Stimulated activated memory B cell treated with anti-CD40 and anti-IgM and Interleukin-4, amounts not matched to agents 10 μg/mL and 1 μg/mL and 100 μg/mL, for 72 hours (primary cell): ENCODE measurements at places on chromosomes 3 and 15.

DNA sequence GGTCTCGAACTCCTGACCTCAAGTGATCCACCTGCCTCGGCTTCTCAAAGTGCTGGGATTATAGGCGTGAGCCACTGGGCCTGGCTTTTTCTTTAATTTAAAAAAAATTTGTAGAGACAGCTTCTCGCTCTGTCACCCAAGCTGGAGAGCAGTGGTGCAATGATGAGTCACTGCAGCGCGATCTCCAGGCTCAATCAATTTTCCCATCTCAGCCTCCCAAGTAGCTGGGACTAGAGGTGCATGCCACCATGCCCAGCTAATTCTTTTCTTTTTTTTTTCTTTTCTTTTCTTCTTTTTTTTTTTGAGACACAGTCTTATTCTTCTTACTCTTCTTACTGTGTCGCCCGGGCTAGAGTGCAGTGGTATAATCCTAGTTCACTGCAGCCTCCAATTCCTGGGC, 19.8 kb downstream of the TUBGCP4 start:
- ATAC-seq: no peak

- no peak for ATAC-seq
Observed at GRCh38 chr3:65560133-65560532, 478.6 kb downstream of the MAGI1 start.

- ATAC-seq: no peak
Observed at GRCh38 chr3:128273841-128274573, 120.7 kb downstream of the EEFSEC start.

DNA sequence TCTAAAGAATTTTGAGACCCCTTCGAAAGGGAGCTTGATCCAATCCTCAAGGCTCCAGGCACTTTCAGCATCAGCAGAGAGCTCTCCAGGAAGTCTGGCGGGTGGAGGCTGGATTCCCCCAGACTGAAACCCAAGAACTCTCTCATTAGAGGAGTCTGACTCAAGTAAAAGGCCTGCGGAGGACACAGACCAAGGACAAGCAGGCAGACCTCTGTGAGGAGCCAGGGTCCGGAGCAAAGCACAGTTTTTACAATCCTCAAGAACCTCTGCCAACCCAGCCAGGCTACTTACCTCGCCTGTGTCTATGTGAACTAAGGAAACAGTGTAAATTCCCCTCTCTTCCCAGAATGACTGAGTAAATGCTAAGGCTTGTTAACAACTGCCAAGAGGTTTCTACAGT, 86.2 kb downstream of the FBN1 start:
- ATAC-seq: no peak

DNA sequence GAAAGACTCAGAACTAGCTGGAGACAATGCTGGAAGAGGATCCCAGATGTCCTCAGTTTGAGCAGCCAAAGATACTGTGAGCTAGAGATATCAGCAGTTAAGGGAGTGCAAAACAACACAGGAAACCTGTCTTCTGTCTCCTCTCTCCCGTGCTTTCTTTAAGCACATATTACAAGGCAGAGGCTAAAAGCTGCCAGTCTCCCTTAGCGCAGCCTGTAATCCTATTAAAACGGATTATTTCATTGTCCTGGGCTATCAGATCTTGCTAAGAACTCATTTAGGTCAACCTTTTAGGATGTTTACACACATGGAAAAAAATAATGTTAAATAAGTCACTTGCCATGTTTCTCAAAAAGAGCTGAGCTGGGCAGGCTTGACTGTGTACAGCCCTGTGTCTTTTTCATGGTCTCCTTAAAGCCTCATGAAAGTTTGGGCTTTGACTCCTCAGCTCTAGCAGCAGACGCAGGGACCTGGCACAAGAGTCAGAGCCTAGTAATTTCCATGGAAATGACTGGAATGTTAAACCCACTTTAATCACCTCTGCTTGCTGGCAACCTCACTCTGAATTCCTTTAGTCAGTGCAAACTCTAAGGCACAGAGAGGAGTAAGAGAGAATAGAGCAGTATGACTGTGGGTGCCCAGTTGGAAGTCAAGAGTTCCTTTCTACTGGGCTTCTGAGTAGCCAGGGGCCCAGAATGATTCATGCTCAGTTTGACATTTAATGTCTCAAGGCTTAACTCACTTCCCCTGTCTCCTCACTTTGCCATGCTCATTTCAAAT, 491.9 kb downstream of the NTRK3 start:
- no peak for ATAC-seq

DNA sequence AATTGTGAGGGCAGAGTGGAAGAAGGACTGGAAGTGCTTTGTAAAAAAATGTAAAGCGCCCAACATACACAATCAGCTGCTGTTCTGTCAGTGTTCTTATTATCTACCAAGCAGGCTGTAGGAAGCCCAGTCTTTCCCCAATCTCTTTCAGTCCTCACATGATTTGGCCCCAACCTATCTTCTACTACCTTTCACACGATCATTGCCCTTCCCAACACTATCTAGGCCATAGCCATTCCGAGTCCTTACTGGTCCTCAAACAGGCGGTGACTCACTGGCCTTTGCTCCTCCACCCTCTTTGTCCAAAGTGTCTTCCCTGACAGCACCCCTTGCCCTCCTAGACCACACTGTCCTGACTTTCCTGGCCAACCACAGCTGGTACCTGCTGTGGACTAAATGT, 861 bp upstream of the RFT1 start:
- ATAC-seq: no peak

GRCh38 chr3:78721771-78722543, 1045.8 kb downstream of the ROBO1 start:
- no peak for ATAC-seq

- no peak for ATAC-seq
Observed at GRCh38 chr3:197564097-197564843, 8.5 kb upstream of the BDH1 start.

DNA sequence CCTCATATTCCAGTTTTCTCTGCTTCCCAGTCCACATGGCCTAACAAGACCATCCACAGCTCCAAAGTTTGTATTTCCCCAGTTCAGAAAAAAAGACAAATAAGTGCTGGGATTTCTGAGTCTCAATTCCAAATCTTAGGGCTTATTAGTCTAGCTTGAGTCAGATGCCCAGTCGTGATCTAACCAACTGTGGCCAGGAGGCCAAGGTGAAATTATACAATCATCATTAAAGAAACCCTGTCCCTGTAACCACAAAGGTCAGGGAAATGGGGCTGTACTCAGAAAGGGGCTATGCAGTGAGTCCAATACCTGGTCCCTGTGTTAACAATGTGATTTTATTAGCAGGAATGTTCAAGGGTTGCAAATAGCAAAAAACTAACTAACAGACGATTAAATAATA, 40.5 kb upstream of the MITF start:
- ATAC-seq: no peak

- ATAC-seq: no peak
Observed at GRCh38 chr3:134640872-134641470, 9.9 kb downstream of the KY start.

DNA sequence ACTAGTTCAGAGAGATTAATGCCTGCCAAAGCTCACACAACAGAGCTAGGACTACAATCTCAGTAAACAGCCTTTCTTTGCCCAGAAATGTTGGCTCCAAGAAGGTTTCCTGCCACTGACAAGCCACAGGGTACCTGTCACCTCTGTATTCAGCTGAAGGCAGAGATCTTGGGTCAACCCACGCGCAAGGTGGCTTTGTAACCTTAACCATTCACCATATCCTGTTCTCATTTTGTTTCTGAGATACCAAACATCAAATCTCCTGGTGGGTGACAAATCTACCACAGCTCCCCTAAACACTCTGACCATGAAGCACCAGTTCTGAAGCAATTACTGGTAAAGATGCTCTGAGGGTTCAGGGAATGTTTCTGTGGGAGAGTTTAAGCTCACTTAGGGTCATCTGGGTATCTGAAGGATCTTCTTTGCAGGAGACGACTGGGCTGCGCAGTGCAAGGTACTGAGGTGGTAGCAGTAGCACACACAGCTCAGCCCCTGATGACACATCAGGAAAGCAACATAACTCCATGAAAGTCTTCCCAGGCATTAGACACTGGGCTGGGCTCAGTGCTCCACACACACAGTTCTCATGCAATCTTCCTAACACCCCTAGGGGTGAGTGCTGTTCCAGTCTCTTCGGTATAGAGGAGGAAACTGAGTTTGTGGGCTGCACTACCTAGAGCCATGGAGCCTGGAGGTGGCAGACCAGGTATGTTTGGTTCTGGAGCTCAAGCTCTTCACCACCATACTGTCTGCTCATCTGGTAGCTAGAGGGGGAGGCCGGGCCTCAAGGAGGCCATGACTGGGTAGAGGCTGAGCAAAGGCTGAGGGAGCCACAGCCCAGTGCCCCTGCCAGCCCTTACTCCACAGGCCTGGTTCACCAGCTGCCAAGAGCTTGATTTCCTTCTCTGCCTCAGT, 7.7 kb downstream of the CXCR6 start:
- no peak for ATAC-seq

DNA sequence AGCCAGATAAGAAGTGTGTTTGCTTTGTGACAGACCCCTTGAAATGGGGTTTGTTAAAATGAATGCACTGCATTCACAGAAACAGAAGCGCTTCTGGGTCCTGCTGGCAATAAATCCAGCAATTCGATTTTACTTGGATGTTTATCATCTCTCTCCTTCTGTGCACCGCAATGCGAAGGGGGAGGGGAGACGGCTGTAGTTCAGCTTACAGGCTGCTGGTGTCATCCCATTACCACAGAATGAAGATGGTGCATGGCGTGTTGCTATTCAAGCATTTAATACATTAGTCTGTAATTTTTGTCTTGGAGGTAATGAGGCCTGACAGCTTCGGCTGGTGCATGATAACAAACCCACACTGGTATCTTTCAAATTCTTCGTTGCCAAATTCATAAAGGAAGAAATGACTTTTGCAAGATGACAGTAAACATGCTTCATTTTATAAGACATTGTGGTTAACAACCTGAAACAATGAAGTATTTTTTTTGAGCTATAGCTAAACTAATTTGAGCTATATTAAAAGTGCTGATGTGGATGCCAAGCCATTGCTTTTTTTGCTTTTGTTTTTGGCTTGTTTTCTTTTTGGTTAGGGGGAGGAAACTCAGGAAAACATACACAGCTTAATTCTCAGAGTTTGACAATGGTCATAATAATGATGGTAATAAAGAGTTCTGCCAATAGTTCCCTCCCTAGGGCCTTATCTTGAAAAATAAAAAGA, 418.3 kb downstream of the OTOL1 start:
- no peak for ATAC-seq

DNA sequence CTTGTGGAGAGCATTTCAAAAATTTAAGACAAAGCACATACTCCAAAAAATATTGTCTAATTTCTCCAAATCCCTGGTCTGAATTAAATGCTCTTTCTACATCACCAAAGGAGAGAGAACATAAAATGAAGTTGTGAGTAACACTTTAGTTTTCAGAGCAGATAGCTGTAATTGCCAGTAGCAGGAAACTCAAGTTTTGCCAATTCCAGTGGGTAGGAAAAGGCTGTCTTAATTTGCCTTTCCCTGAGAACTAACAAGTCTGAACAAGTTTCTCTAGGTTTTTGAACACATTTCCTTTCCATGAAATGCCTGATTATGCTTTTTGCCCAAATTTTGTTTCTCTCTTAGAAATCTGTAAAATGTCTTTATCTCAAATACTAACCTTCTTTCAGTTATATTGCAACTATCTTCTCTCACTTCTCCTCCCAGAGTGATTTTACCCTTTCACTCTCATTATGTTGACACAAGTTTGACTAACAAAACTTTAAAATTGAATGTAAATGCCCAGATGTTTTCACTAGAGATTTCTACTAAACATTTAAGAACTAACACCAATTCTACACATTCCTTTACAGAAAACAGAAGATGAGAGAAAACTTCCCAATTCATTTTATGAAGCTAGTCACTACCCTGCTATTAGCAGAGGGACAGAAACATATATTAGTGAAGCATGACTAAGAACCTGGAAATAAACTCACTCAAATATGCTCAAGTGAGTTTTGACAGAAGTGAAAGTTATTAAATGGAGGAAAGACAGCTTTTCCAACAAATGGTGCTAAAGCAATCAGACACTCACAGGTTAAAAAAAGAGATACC, 38.4 kb downstream of the RFX7 start:
- no peak for ATAC-seq

GRCh38 chr3:171428321-171428787, 31.9 kb downstream of the TNIK start:
- no peak for ATAC-seq

GRCh38 chr3:37935756-37936666, 54.6 kb upstream of the VILL start:
- ATAC-seq: no peak

- ATAC-seq: no peak
Observed at GRCh38 chr3:105688821-105689220, 180.0 kb downstream of the CBLB start.

- peak; percentile 35 for ATAC-seq
Observed at GRCh38 chr3:141450727-141451375, 36.0 kb upstream of the RASA2 start.

- no peak for ATAC-seq
Observed at GRCh38 chr3:180332608-180333007, 269.4 kb upstream of the TTC14 start.

DNA sequence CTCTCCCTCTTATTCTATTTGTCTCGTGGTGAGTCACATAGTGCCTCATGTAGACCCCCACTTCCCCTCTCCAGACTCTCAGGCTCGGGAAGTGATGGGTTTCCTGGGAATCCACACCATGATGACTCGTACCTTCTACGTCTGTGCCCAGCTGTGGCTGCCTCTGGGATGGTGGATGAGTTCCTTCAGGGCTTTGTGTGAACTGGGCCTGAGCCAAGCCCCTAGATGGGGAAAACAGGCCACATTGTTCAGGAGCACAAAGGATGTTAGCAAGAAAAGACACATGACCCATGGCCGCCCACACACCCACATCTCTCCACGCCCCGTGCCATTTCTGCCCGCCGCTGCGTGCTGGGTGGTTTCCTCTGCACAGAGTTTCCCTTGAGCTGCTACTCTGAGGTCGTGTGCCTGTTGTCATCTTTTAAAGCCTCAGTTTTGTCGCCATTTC, 10.5 kb downstream of the ISG20 start:
- peak; percentile 96 for ATAC-seq

GRCh38 chr3:23372285-23372684, 169.2 kb downstream of the UBE2E2 start:
- ATAC-seq: no peak

DNA sequence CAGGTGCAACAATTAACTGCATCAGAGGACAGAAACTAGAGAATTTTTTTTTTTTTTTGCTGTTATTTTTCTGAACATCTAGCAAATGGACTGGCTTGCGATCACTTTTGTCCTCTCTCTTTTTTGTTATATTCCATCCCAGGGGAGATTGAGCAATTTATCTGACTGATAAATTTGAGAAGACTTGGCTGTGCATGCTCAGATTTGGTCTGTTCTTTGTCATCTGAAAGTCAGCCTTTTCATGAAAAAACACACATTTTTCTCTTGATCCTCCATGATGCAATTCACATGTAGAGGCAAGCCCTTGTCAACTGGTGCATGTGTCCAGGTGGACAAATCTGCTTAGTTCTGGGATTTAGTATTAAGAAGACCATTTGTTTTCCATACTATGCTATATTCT, 309.3 kb downstream of the LRRC3B start:
- no peak for ATAC-seq

GRCh38 chr3:56415652-56416051, 52.6 kb downstream of the ERC2 start:
- no peak for ATAC-seq

GRCh38 chr3:186178412-186178811, 69.5 kb upstream of the ETV5 start:
- ATAC-seq: no peak

GRCh38 chr3:2908693-2909351, 201.4 kb downstream of the IL5RA start:
- ATAC-seq: peak; percentile 18
